Activated naive CD4-positive, alpha-beta T cell treated with anti-CD3 and anti-CD28 coated beads, Interleukin-2, amount 50 U/mL, for 16 hours (primary cell): ENCODE measurements at places on chromosomes 1 and 21.

GRCh38 chr21:35332841-35333426 is 283.8 kb upstream of the RUNX1 start:
- no peak for DNase-seq

- no peak for DNase-seq
Measured at GRCh38 chr1:109803901-109804331, 40.2 kb upstream of the EPS8L3 start.

DNA sequence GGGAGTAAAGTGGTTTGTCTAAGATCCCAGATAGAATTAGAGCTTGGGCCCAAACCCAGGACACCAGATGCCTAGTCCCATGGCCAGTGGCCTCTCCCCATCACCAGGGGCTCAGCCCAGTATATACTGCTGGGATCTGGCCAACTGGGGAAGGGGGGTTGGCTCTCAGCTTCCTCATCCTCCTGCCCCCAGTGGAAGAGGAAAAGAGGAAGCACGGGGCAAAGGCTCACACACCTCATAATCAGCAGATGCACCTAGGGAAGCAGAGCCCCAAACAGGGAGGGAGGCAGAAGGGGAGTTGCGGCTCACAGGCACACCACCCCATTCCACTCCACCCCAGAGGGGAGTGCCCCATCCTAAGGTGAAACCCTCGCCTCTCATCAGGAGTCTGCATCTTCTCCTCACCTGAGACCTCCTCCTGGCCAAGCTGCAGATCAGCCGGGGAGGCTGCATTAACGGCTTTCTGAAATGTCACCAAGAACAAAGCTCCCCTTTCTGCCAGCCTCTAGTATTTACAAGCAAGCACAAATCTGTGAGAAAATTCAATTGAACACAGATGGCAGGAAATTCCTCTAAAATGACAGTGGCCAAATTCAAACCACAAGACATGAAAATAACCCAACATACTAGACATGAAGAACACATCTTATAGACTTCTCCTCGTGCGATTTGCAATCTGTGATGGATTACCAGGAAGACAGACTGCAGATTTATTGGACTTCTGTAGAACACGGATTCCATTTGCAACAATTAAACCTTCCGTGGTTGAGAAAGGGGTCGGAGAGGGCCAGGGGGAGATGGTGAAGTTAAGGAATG is 82.8 kb downstream of the GLIS1 start:
- DNase-seq = no peak

GRCh38 chr1:147712605-147713004 is 42.3 kb upstream of the ACP6 start:
- DNase-seq = no peak

- DNase-seq = no peak
Measured at GRCh38 chr21:38441153-38441552, 57.1 kb downstream of the ERG start.

DNA sequence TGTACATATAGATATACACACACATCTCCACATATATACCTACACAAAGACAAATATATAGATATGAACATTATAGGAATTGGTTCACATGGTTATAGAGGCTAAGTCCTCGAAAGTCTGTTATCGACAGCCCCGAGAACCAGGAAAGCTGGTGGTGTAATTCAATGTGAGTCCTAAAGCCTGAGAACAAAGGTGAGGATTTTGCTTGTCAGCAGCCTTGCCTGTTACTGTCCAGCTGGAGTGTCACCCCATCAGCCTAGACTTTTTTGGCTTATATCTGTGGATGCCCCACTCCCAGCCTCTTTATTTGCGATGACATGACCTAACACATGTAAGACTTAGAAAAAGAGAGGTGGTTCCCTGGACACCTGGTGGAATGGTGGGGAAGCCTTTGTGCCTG is 97.0 kb downstream of the GIPC2 start:
- DNase-seq = no peak

- no peak for DNase-seq
Measured at GRCh38 chr1:178310685-178311105, 186.1 kb downstream of the CLEC20A start.

- no peak for DNase-seq
Measured at GRCh38 chr1:11407301-11407994, 71.5 kb upstream of the DISP3 start.

DNA sequence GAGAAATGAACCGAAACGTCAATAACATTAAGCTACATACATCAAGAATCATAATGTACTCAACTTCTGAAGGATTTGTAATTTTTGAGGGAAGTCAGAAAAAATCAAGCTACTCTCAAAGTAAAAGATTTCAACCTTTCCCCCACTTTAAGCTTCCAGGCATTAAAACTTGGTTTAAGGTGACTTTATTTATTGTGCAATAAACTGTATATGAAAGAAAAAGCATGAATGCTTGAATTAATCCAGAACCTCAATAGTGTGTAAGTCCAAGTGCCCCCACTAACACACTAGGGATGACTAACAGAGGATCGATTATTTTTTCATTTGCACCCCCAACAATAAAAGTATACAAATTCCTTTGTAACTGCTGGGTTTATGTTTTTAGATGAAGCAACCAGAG is 10.9 kb downstream of the GART start:
- DNase-seq = no peak

GRCh38 chr1:30765556-30766434 is 8.2 kb upstream of the LAPTM5 start:
- no peak for DNase-seq

- DNase-seq = no peak
Measured at GRCh38 chr1:17857996-17858395, 102.9 kb downstream of the ACTL8 start.

DNA sequence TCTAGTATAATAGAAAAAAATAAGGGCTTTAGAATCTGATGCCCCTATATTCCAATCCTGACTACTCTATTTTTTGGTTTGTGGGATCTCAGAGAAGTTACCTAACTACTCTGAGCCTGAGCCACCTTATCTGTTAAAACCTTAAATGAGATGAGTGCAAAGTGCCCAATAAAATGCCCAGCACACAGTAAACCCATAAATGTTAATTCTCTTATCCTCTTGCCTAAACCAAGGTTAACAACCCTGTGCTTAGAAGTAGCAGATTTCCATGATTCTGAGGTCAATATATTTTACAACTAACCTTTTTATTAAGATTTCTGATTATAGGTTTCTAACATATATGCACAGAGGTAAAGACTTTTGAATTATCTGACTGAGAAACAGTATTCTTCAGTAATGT is 35.8 kb downstream of the DOCK7 start:
- DNase-seq = no peak

DNA sequence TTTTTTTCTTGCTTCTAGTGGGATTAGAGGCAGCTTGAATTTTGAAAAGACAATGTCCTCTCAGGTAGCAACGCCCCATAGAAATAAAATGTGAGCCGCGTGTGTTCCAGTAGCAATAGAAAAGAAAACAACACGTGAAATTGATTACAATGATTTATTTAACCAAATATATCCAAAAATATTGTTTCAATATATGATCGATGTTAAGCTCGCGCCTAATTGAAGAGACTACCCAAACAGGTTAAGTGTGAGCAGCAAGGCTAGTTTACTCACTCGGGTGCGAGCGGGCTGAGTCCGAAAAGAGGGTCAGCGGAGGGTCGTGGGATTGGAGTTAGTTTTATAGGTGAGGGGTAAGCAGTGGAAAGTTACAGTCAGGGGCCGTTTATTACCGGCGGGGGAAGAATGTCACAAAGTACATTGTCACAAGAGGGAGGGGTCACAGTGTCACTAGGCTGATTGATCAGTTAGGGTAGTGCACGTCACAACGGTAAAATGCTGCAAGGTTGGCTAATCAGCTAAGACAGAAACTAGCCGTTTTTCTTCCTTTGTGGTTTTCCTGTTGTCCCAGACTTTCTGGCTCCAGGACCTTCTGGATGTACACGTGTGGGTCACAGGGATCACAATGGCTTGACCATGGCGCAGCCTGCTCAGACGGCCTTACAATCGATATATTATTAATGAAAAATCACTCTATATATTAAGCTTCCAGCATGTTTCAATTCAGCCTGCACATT is 697 bp upstream of the ZNF670 start:
- DNase-seq = no peak

GRCh38 chr1:92085727-92086126 is 5.6 kb downstream of the BTBD8 start:
- no peak for DNase-seq

DNA sequence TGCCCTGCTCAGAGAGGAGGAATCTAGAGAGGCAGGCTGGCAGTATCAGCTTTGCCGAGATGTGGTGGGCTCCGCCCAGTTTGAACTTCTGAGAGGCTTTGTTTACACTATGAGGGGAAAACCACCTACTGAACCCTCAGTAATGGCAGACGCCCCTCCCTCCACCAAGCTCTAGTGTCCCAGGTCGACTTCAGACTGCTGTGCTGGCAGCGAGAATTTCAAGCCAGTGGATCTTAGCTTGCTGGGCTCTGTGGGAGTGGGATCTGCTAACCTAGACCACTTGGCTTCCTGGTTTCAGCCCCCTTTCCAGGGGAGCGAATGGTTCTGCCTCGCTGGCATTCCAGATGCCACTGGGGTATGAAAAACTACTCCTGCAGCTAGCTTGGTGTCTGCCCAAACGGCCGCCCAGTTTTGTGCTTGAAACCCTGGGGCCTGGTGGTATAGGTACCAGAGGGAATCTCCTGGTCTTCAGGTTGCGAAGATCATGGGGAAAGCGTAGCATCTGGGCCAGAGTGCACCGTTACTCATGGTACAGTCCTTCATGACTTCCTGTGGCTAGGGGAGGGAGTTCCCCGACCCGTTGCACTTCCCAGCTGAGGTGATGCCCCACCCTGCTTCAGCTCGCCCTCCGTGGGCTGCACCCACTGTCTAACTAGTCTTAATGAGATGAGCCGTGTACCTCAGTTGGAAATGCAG is 43.6 kb downstream of the C21orf91 start:
- peak; percentile 25 for DNase-seq

DNA sequence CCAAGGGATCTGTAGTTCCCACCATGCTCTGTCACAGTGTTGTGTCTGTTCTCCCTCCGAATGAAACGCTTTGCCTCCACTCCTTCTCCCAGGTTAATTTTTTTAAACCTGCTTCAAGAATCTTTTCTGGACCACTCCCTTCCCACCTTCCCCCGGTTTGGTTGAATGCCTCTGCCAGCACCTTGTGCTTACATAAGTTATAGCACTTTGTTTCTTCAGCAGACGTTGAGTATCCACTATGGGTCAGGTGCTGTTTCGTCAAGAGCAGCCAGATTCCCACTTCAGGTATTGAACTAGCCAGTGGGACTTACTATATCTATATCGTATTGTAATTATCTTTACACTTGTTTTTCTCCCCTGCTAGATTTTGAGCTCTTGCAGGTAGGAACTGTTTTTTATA is 27.6 kb downstream of the TTF2 start:
- no peak for DNase-seq

- DNase-seq = no peak
Measured at GRCh38 chr1:196997423-196997822, 20.1 kb downstream of the CFHR5 start.

DNA sequence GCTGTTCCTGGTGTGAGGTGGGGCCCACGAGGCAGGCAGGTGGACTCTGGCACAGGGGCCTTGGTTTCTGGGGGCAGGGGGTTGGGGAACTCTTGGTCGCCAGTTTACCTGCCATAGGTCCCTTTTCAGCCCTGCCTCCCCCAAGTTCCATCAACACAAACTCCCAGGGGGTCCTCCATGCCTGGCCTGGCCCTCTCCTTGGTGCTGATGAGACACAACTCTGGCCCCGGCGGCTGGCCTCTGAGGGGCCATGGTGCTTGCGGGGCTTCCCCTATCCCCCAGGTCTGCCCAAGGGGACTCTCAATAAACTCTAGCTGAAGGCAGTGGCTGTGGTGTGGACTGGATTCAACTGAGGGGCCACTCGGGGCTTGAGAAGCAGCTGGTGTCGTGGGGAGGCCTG is 16.0 kb downstream of the HTR6 start:
- no peak for DNase-seq

GRCh38 chr1:63403386-63403785 is 36.0 kb downstream of the ALG6 start:
- DNase-seq = no peak

DNA sequence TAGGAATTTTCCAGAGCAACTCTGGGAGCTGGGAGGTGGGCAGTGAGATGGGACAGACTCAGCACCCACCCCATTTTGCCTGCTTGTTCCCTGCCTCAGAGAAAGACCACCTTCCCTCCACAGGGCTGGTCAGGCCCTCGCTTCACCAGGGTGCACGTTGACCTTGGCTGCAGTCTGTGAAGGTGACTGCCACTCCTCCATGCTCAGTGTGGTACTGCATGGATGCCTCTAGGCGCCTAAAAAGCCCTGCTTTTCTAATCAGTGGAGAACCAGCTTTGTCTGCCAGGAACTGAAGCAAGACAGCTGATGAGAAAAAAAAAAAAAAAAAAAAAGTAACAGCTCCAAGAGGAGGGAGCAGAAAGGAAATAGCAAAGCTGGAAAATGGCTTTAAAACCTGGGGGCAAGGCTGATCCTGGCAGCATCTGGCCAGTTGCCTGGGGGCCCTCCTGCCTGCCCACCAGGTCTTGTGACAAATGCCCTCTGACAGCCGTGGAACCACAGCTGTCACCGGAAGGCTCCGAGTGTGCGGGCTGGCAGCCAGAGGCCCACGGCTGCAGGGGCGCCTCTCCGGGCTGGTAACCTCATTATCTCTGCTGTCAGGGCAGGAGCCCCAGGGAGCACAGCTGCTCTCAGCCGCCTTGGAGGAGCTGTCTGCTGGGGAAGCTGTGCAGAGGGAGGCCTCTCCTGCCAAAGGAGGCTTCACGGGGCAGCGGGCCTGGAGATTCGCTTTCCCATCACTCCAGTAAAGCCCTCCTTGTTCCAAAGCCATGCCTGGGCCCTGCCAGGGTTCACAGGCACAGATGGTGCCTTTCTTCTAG is 13.7 kb downstream of the KIAA1614 start:
- DNase-seq = no peak

DNA sequence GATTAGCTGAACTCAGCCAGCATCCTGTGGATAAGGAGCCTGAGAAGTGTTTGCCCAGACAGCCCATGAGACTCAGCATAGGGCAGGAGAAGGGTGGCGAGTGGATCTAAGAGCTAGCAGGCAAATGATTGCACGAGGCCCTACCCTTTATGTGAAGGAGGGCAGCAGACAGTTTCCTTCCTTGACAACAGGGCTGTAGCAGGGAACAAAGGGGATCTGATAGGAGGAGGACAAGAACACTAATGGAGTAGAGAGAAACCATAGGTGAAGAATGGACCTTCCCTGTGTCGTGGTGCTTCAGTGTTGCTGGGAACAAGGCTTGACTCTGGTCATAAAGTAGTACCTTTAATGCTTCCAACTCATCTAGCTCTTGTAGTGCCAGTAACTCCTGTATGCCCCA is 84.3 kb downstream of the PGM1 start:
- no peak for DNase-seq

GRCh38 chr1:205172729-205173366 is 38.7 kb downstream of the DSTYK start:
- no peak for DNase-seq

- DNase-seq = no peak
Measured at GRCh38 chr1:246221485-246222255, 285.4 kb downstream of the SMYD3 start.

GRCh38 chr1:25517476-25518394 is 25.7 kb upstream of the LDLRAP1 start:
- no peak for DNase-seq
